ENCODE measurements at places on chromosomes 4 and X.
A peak's percentile ranks its signal among the peaks of the same experiment; 100 is the strongest.

GRCh38 chrX:53642337-53642736 lies 44.2 kb downstream of the HUWE1 start:
- DNase-seq, result no peak

GRCh38 chr4:113445286-113445685 lies 316.3 kb downstream of the CAMK2D start:
- DNase-seq, result no peak

DNA sequence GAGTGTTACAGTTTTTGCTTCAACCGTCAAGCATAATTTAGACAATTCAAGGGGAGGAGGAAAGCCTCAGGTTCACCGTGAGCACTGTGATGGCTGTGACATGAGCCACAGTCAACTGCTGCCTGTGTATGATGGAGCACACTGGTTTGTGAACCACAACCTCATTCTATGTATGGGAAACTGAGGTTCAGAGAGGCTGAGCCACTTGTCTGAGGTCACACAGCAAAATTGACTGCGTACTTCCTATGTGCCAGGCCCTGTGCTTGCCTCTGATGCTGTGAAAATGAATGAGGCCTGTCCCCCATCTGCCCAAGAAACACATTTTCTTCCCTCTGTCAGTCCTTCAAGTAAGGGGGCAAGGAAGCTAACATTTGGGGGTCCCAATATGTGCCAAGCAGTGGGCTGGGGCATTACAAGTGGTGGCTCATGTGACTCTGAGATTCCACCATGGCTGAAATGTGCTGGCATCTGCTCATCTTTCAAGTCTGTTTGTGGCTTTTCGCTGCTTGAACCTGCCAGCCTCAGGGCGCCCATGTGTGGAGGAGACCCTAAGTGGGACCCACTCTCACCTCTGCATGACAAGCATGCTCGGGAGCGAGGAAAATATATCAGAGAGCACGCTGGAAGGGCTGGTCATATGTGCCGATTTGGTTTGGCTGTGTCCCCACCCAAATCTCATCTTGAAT lies 79.7 kb downstream of the ADRA2C start:
- no peak for DNase-seq

- peak; percentile 32 for DNase-seq
These were observed 639.9 kb downstream of the SPOCK3 start for GRCh38 chr4:166594326-166594946.

DNA sequence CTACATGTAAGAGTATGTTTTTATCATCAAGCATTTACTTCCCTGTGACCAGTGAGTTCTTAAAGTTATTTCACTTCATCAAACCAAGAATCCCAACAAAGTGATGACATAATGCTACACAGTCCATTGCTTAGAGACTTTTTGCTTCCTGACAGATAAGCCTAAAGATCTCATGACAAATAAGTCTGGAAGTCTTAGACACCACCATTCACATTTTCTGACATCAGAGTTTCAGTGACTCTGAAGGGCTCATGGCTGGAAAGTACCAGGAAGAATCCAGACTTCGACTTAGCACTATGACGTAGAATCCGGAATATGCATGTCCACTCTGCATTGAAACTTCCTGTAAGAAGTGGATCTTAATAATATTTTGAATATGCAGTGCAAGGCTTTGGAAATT lies 53.7 kb downstream of the CLDN22 start:
- no peak for DNase-seq

GRCh38 chr4:149322203-149322602 lies 493.4 kb downstream of the IQCM start:
- peak; percentile 14 for DNase-seq

- no peak for DNase-seq
These were observed 12.0 kb downstream of the PLCXD1 start for GRCh38 chrX:292900-293897.

Data from KBM-7 (cell line).